Prostate gland (tissue), 2 donors: ENCODE measurements at places on chromosomes 2 and 18. TPM values are rescaled to one million over a fixed set of nuclear protein-coding genes. Genes with fewer than 3 reads are reported as not detected.

- no peak for DNase-seq
Observed at GRCh38 chr2:57141269-57141668, 905.3 kb upstream of the VRK2 start.

DNA sequence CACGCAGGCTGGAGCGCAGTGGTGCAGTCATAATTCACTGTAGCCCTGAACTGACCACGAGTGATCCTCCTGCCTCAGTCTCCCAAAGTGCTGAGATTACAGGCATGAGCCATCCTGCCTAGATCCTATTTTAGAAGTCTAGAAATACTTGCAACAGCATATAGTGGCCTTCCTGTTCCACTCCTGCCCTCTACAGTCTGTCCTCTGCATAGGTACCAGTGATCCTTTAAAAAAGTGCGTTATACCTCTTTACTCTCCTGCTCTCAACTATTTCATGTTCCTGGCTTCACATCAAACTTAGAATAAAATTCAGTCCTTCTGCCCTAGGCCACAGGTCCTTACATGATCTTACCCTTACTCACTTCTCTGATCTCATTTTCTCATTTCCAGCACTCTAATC, 6.0 kb downstream of the COMMD1 start:
- no peak for DNase-seq

DNA sequence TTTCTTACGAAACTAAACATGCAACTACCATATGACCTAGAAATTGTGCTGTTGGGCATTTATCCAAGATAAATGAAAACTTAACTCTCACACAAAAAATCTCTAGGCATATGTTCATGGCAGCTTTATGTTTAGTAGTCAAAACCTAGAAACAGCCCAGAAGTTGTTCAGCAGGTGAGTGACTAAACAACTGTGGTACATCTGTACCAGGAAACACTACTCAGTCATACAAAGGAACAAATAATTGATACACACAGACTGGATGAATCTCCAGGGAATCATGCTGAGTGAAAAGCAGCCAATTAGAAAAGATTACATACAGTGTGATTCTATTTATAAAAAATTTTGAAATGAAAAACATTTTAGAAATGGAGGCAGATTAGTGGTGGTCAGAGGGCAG, 29.3 kb downstream of the DYNC2LI1 start:
- no peak for DNase-seq

GRCh38 chr2:153455861-153456260, 22.7 kb downstream of the RPRM start:
- DNase-seq: no peak

- DNase-seq: no peak
Observed at GRCh38 chr2:53252115-53252514, 515.5 kb upstream of the CHAC2 start.

DNA sequence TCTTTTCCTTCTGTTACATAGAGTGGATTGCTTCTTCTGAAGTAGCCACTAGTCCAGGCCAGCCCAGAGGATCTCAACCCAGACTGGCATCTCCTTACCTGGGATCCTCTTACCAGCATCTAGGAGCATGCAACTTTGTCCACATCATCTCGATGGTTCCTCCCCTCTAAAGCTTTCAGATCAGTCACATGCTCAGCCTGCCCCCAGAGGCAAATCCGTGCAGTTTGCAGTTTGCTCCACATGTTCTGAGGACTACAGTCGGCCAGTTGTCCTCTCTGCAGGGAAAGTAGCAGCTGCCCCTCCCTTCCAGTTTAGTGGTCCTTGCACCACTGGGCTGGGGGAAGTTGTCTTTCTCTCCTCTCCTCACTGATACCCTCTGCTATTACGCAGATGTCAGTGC, 259.8 kb upstream of the APCDD1 start:
- no peak for DNase-seq

- peak; percentile 84 for DNase-seq
Observed at GRCh38 chr2:28454016-28454930, 41.6 kb upstream of the PLB1 start.

KIF3C gene
- total RNA-seq: 2.6 TPM
